ENCODE measurements at places on chromosomes 7 and 10.

DNA sequence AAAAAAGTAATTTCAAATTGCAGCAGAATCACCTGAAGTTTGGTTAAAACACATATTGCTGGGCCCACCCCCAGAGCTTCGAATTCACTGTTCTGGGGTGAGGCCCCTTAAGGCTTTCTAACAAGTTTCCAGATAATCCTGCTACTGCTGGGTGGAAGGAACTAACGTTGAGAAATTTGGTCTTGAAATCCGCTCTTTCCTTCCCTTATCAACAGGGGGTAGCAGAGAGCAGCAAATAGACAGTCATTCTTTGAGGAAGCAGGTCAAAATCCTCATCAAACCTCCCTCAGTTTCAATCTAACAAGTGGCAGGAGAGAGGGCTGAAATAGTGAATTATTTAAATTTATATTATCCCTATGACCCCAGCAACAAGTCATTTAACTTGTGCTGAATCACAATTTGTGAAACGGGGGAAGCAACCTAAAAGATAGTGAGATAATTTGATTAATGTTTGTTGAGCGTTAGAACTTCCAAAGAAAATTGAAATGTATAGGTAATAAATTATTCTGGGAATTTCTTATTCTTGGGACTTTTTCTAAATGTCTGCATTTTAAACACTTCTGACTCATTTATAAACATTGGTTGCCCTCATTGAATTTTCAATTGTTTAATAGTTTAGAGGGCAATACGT is 21.7 kb upstream of the MALSU1 start:
- DNase-seq: no peak

GRCh38 chr7:30564243-30564892 is 30.3 kb upstream of the GARS1 start:
- peak; percentile 49 for DNase-seq

DNA sequence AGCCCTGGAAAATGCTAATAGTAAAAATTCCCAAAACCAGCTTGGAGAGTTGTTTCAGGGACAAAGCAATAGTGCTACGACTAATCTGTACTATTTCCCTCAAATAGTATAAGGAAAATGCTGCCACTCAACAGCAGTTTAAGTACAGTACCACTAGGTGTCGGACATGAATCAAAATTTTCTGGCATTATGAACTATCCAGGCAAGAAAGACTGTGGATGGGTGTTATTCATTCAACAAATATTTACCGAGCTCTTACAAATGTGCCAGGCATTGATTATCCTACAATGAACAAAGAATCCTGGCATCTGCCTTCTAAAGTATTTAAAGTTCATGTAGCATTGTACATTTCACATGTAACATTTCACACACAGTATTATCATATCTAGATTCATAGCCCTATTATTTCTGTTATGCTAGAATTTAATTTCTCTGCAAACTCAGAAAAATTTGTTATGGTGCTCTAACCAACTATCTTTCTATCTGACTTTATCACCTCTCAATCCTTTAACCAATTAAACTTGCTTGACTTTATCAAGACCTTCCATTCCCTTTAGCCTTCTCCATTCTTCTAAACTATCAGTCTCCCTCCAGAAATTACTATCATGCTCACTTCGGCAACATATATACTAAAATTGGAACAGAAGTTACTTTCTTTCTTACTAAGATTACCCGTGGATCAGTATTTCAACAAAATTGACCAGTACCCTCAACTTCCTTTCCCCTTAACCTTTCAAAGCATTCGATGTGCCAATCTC is 80.6 kb downstream of the ARHGAP21 start:
- no peak for DNase-seq

DNA sequence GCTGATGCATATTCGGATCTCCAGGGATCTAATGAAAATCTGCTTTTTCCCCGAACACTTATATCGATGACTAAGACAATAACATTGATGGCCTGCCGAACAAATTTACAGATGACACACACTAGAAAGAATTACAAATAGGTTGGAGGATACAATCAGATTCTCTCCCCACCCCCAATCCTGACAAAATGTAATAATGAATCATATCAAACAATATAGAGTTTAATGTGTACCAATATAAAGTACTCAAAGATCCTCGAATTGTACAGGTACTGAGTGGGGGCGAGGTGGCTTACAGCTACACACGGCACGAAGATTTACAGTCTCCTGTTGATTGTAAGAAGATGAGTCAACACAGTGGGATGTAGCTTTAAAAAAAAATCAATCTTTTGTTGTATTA is 182.7 kb upstream of the MKLN1 start:
- no peak for DNase-seq

DNA sequence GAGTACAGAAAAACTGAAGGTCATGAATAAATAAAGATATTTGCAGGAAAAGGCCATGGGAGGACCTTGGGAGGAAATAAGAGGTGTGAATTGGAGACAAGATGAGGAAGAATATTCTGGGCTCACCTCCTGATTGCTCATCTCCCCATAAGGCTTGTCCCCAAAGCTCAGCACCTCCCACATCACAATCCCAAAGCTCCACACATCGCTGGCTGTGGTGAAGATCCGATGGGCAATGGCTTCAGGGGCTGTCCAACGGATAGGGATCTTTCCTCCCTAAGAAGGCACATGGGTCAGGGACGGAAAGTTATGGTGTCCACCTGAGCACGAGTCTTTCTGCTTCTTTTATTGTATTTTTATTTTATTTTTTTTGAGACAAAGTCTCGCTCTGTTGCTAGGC is 12.9 kb downstream of the ZYX start:
- no peak for DNase-seq

DNA sequence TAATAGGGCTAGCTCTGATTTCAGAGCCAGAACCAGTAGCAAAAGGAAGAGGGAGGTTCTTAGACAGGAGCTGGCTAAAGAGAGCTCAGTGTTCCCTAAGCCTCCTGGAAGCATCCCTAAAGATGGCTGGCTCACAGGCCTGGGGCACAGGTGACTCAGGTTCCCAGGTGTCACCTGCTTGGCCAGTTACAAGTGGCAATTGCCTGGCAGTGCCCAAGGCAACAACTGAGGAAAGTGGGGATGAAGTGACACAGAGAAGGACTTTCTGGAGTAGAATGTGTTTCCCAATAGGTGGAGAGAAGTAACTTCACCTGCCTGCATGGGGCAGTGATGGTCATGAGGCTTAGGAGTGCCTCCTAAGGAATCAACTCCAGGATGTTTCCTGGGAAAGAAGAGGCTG is 66.5 kb upstream of the EEPD1 start:
- no peak for DNase-seq

GRCh38 chr7:138630059-138630610 is 71.0 kb downstream of the SVOPL start:
- DNase-seq: no peak

- DNase-seq: no peak
Observed at GRCh38 chr7:45092100-45092930, 3.5 kb upstream of the NACAD start.

DNA sequence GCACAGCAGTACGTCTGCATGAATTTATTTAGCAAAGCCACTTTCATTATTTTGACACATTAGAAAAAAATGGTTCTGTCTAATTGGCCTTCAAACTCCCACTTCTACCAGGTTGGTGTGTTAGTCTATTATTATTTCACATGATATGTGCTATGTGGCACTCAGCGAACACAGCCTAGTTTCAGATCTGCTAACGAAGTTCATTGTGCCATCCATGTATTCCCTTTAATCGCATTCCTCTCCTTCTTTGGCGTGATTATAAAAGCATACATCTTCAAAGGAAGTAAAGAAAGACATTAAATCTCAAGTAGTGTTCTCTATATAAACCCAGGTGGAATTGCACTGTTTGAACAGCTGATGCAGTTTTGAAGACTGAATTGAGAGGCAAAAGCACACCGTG is 96.4 kb upstream of the CACNA2D1 start:
- no peak for DNase-seq

GRCh38 chr7:44729949-44730590 is 18.6 kb upstream of the ZMIZ2 start:
- DNase-seq: no peak

- DNase-seq: no peak
Observed at GRCh38 chr10:274866-275265, 139.6 kb downstream of the ZMYND11 start.

DNA sequence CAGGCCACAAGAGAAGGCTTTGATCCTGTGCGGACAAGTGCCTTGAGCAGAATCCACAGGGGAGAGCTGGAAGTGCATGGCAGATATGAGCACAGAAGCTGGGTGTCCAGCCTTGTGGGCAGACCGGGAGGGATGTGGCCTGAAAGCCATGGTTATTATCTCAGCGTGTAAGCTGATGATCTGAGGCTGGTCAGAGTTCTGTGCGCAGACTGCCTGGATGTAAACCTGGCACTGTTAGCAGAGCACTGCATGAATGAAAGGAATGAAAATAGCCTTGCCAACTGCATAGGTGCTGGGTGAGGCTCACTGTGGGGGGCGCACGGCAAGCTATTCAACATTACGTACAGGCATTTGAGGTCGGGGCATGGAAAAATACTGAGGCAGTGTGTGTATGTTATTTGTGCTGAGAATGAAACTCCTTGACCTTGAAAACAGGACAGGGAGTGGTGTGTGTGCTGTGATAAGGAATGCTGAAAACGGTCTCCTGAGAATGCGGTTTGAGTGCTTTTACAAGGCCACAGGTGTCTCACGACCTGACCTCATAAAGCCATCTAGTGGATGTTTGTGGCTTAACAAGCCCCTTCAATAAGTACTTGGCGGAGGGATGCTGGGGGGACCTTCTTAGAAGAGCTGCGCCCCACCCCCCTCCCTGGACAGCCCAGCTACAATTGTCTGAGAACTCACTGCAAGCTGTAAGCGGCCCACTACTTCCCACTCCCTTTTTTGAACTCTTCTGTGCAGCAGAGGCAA is 18.7 kb downstream of the AKR1C1 start:
- DNase-seq: no peak

DNA sequence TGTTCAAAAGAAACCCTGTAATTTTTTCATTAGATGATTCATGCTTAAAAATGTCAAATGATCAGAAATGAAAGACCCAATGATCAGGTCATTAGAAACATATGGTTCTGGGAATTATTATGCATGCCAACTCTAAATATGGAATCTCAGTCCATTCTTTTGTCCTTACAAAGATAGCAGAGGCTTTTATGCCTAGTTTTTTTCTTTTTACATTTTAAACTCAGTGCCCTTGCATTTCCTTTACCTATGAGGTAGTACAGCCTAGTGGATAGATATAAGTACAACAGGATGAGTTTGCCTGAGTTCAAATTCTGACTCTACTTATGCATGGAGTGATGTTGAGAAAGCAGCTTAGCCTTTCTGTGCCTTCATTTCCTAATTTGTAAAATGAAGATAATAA is 392.9 kb downstream of the SUGCT start:
- DNase-seq: no peak

DNA sequence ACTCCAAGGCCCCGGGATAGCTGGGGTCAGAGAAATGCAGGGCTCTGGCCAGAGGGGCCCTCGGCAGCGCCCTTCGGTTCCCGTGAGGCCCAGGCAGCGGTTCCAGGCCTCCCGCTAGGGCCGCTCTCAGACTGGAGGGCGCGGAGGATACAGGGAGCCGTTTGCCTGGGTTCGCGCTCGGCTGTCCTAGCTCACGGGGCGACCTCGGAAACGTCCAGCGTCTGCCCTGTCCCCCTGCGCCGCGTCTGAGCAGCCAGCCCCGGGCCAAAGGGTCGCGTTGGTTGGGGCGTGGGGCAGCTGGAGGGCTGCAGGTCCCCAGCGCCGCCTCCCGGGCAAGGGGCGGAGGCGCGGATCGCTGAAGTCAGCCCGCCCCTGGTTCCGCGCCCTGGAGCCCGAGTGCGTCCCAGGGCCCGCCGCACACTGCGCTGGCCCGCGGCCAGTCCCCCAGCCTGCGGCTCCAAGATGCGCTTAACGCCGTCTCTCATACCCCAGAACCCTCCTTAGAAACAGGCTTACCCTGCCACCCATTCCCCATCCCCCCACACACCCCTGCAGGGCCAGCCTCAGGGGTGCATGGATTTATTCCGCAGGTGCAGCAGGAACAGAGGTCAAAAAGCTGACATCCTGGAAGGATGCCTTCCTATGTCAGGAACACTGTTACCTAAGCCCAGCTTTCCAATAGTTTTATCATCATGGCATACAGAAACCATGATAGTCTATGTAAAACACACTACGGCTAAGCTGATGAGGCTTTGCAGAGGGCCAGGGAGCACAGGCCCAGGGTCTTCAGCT is 22.1 kb upstream of the OPN4 start:
- DNase-seq: no peak

GRCh38 chr7:133863362-133864061 is 263.6 kb upstream of the LRGUK start:
- DNase-seq: no peak

DNA sequence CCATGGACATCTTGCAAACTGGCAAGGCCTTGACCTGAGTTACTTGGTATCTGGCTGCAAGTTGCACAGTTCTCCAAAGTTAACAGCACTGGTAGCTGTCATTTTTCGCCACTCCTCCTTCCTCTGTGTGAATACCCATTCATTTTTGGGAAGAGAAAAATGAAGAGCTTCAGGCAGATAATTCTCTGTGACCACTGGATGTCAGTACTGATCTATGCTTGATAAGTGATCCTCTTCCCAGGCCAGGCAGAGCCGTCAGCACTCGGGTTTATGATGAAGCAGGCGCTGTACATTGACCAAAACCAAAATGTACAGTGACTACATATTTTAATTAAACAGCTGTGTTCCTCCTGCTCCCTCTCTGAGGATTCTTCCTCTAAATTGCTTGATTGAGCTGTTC is 55.9 kb upstream of the PDZD8 start:
- no peak for DNase-seq

- no peak for DNase-seq
Observed at GRCh38 chr7:49398746-49399145, 374.7 kb upstream of the VWC2 start.

- DNase-seq: no peak
Observed at GRCh38 chr10:90741926-90742565, 115.8 kb downstream of the HTR7 start.

- no peak for DNase-seq
Observed at GRCh38 chr10:113335592-113335991, 217.3 kb upstream of the HABP2 start.

DNA sequence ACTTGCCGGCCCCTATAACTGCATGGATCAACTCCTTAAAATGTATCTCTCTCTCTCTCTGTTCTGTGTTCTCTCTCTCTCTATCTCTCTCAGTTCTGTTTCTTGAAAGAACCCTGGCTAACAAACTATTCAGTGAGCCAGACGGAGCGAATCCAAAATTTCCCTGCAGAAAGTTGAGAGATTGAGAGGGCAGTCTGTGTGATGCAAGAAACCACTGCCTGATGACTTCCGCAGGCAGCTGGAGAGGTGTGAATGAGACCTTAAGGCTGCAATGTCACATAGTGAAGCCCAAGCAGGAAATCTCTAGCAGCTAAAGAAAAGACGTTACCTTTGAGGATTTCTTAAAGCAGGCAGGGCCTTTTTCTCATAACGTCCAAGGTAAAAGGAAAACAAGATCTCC is 17.3 kb downstream of the FAM107B start:
- DNase-seq: no peak

GRCh38 chr7:137164251-137164650 is 179.3 kb downstream of the PTN start:
- DNase-seq: no peak
